Endothelial cell (in vitro differentiated cells): ENCODE measurements at places on chromosomes 5 and 9. TPM values are rescaled to one million over a fixed set of nuclear protein-coding genes. Genes with fewer than 3 reads are reported as not detected.

Gene FAM153A
- not detected for total RNA-seq

Gene ASS1
- 3.1 TPM for total RNA-seq

Gene TSLP
- total RNA-seq: 1.5 TPM

Gene MAST4
- total RNA-seq: 112 TPM

Gene DMRTA1
- total RNA-seq: 6.3 TPM

Gene ZNF169
- 4.9 TPM for total RNA-seq

DNA sequence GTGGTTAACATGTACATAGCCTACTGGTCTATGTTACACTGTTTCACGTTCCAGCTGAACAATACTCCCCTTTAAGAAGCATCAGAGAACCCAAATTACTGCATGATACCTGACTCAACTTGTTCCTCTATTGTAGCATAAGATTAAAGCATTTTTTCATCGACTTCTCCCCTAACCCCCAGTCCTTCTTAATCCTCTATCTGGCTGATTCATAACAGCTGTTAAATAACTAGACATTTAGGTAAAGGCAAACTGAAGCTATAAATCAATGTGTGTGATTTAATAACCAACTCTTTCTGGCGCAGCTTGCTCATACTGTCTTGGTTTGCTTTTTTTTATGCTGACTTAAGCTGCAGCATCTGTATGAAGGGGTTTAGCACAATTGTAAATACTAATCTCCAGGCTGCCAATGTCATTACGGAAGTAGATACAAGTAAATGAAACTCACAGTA is 94.2 kb upstream of the MTAP start:
- DNase-seq: no peak

DNA sequence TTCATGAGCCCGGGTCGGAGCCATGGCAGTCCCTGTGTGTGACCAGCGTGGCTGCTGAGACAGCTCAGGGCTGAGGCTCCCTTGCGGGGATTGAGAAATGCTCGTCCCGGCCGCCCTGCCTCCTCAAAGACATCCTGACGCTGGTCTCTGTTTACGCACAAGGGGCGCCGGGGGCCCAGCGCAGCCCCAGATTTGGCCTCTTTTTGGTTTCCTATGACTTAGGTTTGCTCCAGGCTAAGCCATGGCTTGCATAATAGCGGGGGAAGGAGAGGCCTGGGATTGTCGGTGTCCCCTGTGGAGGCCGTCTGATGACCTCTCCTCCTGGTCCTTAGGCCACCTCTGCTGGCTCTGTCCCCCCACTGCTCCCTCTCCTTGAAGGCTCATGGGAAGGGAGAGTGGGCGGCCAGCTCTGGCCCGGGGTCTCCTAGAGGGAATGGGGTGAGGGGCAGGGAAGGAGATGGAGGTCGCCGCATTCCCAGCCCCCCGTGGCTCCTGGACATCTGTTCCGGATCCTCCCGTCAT is 3.5 kb downstream of the LAMC3 start:
- DNase-seq: no peak

DNA sequence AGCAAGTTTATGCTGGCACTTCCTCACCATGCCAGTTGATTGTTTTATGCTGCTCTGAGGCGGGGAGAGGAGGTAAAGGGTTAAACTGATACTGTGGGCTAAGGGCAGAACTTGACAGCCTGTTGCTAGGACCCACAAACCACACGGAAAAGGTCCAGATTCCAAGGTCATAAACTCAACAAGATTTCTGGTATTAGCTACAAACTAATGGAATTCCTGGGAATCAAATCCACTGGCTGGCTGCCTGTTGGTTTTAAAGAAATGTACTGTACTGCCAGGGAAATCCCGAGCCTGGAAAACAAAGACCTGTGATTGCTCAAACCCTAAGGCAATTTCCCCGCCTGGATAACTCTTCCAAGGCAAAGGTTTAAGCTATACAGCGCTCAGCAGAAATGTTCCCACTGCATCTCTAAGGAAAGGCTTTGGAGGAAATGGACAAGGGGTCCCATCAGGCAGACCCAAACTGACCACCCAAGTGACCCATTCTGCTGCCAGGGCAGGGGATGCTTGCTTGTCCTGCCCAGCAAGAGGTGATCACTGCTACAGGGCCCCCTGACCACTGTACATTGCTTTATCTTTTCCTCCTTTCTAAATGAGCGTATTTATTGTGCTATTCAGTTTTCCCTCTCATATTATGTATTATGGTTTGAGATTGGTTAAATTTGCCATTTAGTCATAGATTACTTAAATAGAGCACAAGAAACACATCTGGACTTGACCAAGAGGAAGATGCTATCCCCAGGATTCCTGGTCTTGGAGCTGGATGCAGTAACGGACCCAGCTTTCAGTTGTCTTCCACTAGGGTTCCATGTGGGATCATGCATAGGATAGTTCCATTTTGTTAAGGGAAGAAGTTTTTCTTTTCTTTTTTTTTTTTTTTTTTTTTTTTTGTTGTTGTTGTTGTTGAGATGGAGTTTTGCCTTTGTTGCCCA is 124.3 kb downstream of the SUSD1 start:
- DNase-seq: no peak

DNA sequence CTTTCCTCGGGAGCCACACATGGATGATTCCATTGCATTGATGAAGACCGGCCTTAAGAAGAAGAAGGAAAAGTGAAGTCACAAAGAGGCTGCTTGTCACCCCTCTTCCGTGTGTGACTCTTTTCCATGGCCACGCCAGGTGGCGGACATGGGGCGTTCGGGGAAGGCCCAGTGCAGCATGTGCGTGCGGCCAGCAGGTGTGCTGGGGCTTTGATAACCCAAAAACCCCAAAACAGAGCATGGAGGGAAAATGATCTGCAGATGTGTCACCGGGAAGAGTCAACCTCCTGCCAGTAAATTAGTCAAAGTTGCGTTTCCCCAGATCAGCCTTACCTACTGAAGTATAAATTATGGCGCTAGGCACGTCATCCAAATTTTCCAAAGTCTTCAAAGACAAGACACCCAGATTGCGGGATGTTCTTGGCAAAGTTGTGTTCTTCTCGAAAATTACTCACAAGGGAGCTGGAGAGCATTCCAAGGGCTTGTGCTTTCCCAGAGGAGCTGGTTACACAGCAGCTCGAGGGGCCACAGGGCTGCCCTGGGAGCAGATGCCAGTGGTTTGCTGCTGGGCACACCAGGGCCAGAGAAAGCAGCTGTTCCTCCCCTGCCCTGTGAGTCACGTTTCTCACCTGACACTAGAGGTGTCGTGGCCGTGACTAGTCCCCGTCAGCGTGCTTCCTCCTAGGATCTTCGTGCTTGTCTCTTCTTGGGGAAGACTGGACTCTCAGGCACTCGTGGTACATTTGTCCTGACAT is 53.9 kb downstream of the IRX2 start:
- no peak for DNase-seq

DNA sequence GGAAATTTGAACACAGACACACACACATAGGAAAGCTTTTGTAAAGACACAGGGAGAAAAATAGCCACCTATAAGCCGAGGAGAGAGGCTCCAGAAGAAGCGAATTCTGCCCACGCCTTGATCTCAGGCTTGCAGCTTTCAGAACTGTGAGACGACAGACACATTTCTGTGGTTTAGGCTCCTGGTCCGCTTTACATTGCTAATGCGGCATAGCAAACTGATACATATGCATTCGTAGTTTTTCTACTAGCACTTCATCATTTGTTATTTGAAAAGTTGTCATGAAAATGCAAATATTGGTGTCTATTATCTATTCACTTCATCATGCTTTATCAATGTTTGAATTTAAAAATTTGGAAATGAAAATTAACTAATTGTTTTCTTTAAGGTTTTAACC is 674.9 kb downstream of the SEMA5A start:
- DNase-seq: no peak

- no peak for DNase-seq
Measured at GRCh38 chr5:168227973-168228615, 63.4 kb upstream of the WWC1 start.

DNA sequence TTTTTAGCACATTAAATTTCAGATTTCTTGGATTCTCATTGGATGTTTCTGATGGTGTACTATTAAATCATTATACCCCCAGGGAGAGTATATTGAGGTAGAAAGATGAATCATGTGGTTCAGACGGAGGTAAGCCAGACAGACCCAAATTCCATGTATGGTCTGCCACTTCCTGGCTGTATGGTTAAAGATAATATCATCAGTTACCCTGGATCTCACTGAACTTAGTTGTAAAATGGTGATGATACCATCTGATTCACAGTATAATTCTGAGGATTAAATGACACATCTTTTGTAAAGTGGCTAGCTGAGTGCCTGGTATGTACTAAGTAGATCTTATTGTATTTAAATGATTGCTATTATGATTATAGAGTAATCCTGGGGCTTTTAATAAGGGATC is 9.3 kb downstream of the SLC27A6 start:
- DNase-seq: no peak

- no peak for DNase-seq
Measured at GRCh38 chr5:99169309-99169708, 240.5 kb upstream of the CHD1 start.

DNA sequence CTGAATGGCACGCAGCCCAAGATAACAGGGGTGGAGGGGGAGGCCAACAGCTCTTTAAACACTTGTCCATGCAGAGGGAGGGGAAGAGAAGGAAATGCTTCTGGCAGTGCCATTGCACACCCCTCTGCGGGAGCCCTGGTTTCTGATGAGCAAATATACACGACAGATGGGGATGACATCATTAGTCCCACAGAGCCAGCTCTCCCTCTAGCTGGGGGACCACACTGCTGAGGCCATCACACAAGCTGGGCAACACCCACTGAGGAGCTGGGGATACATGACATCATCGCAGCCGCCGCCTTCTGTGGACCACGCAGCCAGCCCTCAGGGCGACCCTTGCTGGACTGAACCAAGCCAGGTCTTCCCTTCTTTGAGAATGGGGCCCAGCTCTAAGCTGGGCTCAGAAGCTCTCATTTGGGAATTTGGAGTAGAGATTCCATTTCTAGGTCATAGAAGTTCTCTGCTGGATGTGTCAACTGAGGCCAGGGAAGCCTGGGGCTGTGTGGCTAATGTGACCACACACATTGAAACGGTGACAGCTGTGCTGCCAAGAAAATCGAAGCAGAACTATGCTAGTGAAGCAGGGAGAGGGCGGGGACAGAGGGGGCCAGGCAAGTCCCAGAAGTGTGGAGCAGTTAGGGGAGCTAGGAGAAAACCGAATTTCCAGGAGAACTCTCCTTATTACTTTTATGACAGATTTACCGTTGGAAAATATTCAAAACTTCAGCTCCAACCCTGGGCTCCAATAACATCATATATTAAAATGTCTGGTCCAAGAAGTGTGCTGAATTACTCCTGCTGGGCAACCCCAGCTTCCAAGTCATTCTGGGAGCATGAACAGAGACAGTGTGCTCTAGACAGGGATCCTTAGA is 79.5 kb downstream of the PRRT1B start:
- DNase-seq: no peak

- no peak for DNase-seq
Measured at GRCh38 chr9:7456793-7457530, 342.6 kb downstream of the DMAC1 start.
